ENCODE measurements at places on chromosomes 3 and 15. TPM values are rescaled to one million over a fixed set of nuclear protein-coding genes. Genes with fewer than 3 reads are reported as not detected.

ATOSA gene
- total RNA-seq, result 21.8 TPM

KBTBD13 gene
- total RNA-seq, result 5.2 TPM

CAPN3 gene
- total RNA-seq, result 6.0 TPM

DNA sequence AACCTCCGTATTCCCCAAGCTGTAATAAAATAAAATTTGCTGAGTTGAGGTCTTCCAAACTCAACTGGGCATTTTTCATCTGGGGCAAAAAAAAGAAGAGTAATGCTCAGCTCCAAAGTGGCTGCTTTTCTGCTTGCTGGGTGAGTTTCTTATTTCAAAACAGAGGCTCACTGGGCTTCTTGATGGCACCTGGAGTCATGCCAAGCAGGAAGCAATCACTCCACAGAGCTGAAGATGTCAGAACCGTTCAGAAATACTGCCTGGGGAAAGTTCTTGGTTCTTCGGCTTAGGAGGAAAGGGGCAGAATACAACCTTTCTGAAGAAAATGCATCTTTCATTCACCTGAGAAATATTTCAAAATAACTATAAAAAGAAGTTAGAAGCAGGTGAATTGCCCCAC lies 4.1 kb downstream of the CCR9 start:
- no peaks in the 10 kb centered on the region for H3K36me3 ChIP-seq
- H3K27ac ChIP-seq, result no peak overlapping the region
- H3K4me3 ChIP-seq, result no peak overlapping the region
- no peaks in the 10 kb centered on the region for H3K4me1 ChIP-seq
- no peaks in the 10 kb centered on the region for H3K27me3 ChIP-seq
- DNase-seq, result no peak

DNA sequence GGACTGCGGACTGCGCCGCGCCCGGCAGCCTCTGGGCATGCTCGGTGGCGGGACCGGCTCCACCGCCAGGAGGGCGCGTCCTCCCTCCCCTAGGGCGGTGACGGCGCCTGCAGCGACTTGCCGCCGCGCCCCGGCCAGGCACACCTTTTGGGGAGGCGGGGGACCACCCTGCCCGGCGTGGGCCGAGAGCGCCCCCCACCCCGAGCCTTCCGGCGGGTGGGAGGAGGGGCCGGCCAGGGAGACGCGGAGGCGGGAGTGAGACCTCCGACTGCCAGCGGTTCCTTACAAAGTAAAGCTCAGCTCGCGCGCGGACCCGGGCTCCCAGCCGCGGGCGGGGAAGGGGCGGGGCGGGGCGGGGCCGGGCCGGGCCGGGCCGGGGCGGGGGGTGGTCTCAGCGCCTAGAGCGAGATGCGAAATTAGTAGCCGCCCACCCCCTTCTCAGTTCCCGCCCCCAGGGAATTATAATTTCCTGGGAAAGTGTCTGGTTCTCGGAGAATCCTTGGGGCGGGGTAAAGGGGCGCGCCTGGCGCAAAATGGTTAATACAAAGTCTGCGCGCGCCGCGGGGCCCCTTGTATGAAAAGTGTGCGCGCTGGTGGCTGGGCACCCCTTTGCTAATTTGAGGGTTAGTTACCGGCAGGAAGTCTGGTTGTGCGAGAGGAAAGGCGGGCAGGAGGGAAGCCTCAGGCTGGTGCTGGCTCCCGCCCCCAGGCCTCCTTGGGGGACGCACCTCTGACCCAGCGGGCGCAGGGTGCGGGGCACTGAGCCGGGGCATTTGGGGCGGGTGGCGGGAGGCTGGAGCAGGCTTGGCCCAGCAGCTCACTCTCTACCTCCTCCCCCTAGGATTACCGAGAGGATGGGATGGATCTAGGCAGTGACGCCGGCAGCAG lies 224.8 kb upstream of the IL12A start:
- H3K4me1 ChIP-seq, result peaks cover 93% of the 10 kb centered on the region
- peak; percentile 82 for DNase-seq
- H3K4me3 ChIP-seq, result peak overlapping the region; percentile 90
- H3K27me3 ChIP-seq, result no peaks in the 10 kb centered on the region
- H3K27ac ChIP-seq, result peak overlapping the region; percentile 99

Measured in left ventricle myocardium inferior (tissue), 1 donor.